Esophagus muscularis mucosa (tissue), 4 donors: ENCODE measurements at places on chromosomes 3 and 15.

- DNase-seq, result peak; percentile 93
These were observed 604 bp upstream of the TJP1 start for GRCh38 chr15:29822684-29823459.

DNA sequence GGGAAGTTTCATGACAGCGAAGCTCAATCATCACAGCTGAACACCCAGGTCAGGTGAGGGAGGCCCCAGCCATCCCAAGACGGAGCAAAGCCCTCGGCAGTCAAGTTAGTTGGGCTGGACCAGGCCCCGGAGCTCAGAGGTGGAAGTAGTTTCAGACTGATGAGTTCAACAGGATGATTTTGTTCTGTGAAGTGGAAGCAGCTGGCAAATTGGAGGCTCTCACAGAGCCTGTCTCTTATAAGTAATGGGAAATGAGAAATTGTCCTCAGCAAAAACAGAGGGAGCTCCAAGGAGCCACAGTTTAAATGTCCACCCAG lies 245.1 kb downstream of the XXYLT1 start:
- no peak for DNase-seq

DNA sequence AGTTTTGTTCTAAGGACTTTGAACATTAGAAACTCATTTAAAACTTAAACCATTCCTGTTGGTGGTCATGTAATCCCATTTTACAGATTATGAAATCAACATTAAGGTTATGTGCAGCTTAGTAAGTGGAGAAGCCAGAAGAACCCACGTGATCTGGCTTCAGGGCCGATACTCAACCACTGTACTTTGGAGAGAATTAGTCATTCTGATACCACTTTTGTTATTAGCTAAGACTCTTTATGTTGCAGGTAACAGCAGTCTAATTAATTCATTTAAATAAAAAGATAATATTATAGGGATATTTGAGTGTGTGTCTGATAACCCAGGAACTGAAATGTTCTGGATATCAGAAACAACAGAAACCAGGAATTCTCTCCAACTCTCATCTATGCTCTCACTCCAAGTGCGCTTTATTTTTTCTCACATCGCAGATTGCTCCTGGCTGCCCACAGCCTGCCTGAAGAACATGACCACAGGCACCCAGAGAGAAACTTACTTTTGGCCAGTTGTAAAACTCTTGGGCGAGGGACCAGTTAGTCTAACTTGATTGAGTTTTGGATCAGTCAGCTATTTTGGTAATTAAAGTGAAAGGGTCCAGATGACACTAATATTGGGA lies 25.2 kb downstream of the UBE2E1 start:
- DNase-seq, result no peak

DNA sequence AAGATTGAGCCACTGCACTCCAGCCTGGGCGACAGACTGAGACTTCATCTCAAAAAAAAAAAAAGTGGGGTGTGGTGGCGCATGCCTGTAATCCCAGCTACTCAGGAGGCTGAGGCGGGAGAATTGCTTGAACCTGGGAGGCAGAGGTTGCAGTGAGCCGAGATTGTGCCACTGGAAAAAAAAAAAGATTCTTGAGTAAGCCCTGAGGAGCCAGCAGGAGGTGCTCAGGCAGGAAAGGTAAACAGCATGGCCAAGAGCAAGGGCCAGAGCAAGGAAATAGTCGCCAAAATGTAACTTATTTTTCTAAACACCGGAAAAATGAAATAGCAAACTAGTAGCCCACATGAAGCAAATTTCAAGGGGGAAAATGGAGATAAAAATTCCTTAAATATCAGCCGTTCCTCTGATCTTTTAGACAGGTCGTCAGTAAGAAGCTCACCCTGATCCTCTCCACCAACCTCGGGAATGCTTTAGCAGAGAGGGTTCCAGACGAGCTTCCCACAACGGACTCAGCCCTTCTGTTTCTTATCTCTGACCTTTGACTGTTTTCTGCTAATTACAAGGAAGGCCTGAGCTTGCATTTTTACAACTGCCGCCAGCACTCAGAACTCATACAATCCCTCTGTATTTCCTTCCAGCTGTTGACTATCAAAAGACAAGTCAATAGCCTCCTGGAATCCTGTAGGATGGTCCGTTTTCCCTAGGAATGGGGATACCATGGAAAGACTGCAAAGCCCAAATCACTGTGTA lies 45.0 kb upstream of the AKAP13 start:
- no peak for DNase-seq

DNA sequence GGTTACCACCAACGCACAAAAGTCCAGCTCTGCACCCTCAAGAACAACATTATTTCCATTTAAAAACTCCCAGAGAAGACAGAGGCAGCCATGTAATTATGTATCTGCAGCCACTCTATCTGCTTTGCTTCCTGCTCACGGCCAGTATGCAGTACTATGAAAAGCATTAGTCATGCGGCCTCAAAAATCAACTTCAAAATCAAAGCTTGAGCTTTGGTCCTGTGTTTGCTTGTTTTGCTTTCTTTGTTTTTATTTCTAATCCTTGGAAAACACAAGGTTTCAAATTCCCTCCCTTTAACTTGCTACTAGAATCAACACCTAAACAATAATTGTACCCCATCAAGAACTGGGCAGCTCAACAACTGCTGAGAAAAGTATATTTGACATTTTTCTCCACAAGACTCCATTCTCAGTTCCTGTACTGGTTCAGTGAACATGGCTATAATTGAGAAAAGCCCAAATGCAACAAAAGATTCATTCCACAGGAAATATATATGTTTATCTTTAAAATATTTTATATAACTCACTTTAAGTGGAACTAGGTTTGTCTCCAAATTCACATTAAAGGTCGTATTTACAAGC lies 37.6 kb downstream of the GBE1 start:
- DNase-seq, result no peak

- no peak for DNase-seq
These were observed 39.3 kb downstream of the GRK7 start for GRCh38 chr3:141802316-141803077.

DNA sequence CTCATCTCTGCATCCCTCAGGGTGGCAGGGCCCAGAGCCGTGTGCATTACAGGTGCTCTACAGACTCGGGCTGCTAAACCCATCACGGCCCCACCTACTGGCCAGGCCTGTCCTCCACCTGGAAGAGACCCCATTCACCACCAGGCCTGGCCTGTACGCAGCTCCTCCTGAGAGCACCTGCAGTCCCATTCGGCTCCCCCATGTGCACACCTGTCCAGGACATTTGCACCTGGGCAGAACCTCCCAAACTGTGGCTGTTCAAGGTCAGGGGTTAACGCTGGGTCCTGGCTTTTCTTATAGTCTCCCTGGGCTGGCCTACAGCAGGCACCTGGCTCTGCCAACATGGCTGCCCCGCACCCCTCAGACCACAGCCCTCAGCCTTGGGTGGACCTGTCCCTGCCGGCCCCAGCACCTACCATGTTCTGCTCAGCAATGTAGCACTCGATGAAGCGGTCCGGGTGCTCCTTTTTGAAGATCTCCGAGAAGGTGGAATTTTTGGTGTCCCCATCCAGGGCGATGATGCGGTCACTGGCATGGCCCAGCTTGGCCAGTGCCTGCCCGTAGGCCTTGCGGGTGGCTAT lies 25.7 kb downstream of the TKT start:
- DNase-seq, result no peak

DNA sequence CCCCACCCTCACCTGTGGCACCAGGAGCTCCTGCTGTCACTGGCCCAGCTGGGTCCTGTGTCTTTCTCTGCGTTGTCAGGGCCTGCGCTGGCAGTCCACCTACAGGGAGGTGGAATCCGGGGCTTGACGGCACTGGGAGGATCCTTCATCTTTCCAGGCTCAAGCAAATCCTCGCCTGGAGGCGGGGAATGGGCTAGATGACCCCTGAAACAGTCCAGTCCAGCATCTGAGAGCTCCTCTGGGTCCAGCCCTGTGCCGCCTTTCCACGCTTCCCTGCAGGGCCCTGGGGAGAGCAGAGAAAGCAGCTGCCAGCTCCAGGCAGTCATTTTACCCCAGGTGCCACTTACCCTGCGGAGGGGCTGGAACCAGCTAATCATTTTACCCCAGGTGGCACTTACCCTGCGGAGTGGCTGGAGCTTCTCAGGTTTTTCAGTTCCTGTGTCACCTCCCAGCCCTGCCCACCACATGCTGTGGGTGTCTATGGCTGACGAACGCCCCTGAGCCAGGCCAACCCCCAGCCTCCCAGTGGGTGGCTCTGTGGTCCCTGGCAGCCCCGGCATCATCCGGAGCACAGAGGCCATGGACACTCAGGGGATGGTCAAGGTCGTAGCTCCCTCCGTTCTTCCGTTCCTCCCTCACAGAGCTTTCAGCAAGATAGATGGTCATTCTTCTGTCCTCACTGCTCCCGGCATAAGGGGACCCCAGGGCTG lies 17.9 kb upstream of the ADIPOQ start:
- no peak for DNase-seq

- no peak for DNase-seq
These were observed 342.9 kb upstream of the DPH6 start for GRCh38 chr15:35888815-35889214.

DNA sequence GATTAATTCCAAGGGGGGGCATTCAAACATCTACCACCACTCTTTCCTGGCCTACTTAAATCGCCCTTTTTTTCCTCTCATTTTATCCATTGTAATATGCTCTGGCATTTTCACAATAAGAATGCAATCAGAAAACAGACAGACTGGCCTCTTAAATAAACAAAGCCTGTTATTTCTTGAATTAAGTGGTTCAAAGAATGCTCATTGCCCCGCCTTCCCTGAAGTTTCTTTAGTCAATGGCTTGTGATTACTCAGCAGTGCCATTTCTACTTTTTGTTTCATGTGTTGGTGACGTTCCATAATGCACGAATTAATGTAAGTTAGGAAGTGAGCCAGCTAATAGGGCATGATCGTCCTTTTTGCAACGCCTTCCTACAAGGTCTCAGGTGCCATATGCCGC lies 68.0 kb downstream of the FBN1 start:
- no peak for DNase-seq

GRCh38 chr3:156483426-156483825 lies 71.5 kb downstream of the SSR3 start:
- no peak for DNase-seq

GRCh38 chr15:60520825-60521368 lies 42.0 kb upstream of the ICE2 start:
- DNase-seq, result no peak

DNA sequence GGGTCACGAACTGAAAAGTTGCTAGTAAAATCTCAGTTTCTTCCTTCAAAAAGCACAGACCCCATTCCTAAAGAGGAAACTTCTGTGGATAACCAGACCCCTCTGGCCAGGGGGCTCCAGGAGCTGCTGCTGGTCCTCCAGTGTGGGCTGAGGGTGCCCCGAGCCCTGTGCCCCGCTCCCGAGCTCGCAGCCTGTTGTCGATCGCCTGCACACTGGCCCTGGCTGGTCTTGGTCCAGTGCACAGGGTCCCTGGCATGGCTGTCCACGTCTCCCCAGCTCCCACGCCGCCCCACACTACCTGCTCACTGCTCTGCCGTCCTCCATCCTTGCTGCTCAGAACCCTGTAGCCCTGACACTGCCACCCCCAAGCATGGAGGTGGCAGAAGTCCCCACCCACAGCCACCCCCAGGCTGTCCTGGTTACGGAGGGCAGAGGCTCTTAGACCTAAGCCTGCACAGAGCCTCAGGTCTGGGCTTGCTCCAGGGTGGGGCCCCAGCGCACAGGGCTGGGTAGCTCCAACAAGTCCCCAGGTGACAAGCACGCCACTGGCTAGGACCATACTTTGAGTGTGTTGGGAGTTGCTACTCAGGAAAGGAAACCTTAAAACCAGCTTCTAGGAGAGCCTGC lies 87.0 kb downstream of the PLXNA1 start:
- no peak for DNase-seq

DNA sequence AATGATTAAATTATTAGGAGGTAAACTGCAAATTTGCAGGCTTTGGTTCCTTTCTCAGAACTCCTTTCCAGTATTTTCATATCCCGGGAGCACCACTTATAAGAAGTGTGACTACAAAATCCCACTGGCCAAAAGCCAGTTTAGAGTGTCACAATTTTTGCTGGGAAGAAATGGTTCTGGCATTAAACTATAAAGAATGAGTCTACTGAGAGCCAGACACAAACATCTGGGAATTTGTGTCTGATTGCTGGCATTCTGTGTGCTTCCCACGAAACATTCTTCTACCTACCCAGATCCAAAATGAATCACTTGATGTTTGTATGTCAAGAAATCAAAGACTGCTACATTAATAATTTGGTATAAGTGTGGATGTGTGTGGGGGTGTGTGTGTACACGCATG lies 82.8 kb downstream of the DUT start:
- no peak for DNase-seq

DNA sequence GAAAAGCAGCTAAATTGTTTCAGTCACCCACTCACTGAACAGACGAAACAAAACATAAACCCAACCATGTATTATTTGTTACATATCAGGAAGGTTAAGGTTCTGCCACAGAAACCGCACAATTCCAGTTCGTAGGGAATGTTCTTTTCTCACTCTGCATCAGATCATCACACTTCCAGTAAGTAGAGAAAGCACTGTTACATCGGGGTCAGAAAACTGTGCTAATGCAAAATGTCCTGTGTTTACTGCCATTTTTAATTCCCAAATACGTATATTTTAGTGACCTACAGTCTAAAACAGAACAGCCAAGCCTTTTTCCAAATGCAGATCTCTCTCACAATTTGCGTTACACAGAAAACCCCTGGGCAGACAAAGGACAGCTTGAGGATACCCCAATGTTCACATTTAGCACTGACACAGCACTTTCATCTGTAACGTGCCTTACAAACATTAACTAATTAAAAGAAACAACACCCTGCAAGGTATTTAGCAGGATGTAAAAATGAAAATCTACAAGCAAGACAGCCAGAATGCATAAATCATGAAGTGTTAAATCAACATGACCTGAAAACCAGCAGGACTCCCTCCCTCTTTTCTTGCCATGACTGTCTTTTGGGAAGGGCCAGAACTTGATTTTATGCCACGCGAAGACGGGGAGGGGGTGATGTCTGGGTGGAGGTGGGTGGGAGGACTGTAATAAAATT lies 34.8 kb upstream of the SKIL start:
- DNase-seq, result no peak

DNA sequence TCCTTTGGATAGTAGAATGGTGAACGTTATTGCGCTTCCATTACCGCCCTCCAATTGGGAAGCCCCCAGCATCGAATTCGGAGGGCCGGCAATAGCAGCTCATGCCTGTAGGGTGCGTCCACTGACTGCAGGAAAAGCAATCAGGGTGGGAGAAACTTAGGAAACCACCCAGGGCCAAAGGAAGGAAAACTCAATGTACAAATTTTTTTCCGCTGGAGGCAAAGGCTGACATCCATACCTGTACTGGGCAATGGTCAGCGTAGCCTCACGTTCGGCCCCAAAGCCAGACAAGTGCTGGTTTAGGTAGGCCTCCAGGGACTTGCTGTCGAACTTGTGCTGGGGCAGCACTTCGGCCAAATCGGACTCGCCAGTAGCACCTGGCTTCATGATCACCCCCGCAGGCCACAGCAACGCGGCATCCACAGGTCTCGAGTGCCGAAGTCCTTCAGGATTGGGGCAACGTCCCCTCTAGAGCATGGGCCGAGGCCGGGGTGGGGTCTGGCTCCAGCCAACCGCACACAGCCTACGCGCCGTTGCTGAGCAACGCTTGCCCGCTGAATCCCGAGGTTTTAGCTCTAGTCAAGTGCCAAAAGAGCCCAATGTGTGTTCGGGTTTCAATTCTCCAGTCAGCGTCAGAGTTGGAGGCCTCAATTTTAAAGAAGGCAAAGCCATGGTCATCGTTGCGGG lies at the start of gene ACAD11:
ACAD11 (minus strand) TSS at position 445 of the 687 bp plus-strand sequence; CDS start at position 387, 58 bp downstream.
- peak; percentile 93 for DNase-seq
